ENCODE measurements at places on chromosomes 12 and 14. TPM values are rescaled to one million over a fixed set of nuclear protein-coding genes. Genes with fewer than 3 reads are reported as not detected.

SLCO1C1 gene
- total RNA-seq = 0.94 TPM

- peak; percentile 48 for DNase-seq
These were observed 67.9 kb upstream of the USP15 start for GRCh38 chr12:62192180-62192902.

GRCh38 chr14:93231129-93231979, 24.3 kb downstream of the UBR7 start:
- DNase-seq = no peak

GRCh38 chr12:98211909-98212695, 303.3 kb upstream of the TMPO start:
- no peak for DNase-seq

KRT77 gene
- not detected for total RNA-seq

DNA sequence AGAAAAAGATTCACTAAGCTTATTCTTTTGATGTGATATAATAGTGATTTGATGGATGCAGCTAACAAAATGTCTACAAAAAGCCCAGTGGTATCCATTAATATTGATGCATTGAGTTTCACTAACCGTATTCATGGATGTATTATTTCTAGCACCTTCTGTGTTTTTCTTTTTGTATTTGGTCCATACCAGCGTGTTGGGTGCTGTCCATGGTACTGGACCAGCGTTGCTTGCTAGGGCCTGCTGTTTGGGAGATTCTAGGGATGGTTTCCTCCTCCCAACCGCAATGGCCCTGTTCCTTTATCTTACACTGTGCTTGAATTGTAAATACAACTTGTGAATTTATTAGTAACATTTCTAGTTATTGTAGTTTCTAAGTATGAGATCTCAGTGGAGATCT, 31.7 kb downstream of the ANO4 start:
- DNase-seq = no peak

SERPINA5 gene
- total RNA-seq = 2.7 TPM

DNA sequence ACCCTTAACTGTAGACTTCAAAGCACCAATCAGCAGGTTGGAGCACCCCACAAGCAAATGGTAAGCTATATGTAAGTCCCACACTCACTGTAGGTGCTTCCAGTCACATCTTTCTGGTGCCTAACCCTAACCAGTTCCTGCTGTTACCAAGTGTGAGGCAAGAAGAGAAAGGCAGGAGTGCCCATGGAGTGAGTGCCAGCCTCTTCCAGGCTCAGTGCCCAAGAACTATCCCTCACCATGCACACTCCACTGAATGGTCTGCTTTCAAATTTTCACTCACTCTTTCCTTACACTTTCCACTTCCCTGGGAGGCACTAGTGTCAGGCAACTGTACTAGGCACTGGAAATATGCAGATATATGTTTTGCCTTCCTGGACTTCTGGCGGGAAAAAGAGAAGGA, 62.2 kb upstream of the ZDHHC17 start:
- no peak for DNase-seq

- no peak for DNase-seq
These were observed 261.0 kb downstream of the DACT1 start for GRCh38 chr14:58898655-58899316.

DNA sequence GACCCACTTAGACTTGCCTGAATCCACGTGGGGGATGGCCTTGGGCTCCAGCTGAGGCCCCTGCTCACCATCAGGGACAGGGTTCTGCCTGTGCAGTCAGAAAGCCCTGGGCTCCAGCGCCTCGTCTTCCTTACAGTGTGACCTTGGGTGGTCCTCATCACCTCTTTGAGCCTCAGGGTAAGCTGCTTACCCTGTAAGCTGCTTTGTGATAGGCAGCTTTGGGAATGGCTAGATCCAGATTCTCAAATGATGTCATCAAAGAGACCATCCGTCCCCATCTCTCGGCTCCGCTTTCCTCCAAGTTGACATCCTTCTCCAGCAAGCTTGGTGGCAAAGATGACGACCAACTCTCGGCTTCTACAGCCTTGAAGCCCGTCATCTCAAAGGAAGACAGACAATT, 127.0 kb downstream of the ADCK1 start:
- DNase-seq = no peak

DNA sequence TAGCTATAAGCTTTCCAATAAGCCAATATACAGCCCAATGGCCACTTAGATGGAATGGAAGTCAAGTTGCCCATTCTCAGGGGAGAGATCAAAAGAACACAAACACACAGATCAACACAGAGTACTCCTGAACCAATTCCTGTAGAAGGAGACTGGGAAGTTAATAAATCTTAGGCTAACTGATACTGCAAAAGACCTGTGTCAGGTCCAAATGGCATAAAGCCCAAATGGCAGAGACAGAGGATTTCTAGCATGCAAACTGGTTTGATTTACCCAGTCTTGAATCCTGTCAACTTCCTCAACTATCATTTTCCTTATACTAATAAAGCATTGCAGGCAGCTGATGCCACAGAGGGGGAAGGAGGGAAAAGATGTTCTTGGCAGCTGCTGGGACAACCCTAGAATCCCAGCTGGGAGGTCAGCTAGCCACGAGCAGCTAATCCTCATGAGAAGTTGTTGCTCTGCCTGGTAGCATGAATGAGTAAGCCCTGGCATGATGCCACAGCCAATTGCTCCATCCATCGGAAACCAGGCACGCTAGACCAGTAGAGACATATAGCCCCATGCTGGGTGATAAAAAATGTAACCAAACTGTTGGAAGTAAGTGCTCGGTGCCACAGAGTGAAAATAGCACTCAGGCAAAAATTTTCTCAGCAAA, 26.2 kb downstream of the ANG start:
- DNase-seq = peak; percentile 87

DNA sequence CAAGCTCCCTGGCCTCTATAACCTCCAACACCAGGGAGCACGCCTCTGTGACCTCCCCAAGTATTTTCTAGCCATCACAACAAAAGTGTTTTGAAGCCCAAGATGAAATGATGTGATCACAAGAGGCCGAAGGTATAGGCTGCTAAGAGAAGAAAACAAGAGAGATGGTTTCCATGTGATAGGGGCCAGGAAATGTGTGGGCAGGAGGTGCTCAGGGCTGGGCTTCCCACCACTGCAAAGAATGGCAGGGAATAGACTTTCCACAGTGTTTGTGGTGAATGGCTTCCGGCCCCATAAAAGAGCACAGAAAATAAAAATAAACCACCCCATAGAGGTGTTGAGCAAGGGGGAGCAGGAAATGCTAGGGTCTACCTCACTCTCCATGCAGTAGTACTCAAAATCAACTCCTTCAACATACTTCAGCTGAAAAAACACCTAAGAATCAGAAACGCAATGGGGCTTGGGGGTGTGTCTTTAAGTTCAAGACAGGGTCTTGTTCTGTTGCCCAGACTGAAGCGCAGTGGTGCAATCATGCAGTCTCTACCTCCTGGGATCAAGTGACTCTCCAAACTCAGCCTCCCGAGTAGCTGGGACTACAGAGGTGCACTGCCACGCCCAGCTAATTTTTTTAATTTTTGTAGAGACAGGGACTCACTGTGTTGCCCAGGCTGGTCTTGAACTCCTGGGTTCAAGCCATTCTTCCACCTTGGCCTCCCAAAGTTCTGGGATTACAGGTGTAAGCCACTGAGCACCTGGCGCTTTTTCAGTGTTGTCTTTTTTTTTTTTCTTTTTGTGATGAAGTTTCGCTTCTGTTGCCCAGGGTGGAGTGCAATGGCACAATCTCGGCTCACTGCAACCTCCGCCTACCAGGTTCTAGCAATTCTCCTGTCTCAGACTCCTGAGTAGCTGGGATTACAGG, 27.1 kb downstream of the DAD1 start:
- no peak for DNase-seq

DNA sequence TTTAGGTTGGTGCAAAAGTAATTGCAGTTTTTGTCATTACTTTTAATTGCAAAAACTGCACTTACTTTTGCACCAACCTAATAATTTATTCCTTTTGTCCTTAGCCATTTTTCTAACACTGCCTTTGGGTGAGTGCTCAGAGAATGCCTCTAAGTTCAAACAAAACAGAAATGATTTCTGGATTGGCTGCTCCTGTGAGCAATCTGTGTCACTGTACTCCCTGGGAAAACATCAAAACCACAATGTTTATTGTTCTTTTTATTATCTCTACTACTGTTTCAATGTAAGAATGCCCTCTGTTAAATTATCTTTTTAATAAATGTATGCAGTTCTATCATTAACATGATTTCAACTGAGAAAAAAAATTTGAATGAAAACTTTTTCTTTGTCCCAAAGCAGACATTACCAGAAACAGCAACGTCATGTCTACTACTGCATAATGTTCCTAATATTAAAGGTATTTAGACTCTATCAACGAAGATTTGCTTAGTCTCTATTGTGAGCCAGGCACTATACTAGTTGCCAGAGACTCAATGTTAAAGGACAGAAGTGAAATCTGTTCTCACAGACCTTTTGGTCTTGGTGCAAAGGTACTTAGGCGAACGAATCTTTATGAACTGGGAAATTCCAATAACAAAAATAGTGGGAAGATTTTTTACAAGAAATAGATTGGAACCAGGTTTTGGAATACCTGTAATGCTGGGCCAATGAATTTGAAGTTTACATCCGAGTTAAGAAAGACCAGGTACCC, 6.2 kb downstream of the SLC41A2 start:
- no peak for DNase-seq

DNA sequence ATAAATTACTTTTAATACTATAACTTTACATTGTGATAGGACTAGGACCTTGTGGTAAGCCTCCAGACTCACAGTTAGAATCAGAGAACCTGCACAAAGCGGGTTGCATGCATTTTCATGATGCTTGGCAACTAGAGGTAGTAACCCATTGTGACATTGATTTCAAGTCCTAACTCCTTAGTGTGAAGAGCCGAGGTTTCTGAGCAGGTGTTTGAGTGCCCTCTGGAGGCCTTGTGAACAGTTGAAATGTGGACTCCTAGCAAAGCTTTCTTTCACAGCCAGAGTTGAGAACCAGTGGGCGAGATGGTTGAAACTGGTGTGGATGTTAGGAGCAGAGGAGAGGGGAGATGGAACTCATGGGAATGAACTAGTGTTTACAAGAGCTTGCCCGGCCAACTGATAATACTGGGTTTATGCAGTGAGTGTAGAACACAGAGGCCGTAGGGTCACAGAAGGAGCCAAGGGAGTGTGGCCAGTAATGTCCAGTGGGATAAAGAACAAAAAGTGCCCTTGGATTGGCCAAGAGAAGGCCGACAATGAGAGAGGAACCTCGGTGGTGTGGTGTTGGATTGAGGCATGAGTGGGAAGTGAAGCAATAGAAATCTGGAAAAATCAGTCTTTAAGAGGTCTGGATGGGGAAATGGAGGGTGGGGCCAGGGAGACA, 10.9 kb downstream of the ZNF664 start:
- no peak for DNase-seq

GPRC5A gene
- total RNA-seq = 2.0 TPM

DNA sequence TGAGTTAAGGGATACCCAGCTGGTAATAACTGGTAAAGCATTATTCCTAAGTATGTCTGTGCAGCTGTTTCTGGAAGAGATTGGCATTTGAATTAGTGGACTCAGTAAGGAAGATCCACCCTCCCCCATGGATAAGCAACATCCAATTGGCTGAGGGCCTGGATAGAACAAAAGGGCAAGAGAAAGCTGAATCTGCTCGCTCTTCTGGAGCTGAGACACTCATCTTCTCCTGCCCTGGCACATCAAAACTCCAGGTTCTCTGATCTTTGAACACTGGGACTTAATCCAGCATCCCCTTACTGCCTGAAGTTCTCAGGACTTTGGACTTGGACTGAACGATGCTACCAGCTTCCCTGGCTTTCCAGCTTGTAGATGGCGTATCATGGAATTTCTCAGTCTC, 63.1 kb upstream of the CNOT2 start:
- DNase-seq = no peak

SYNDIG1L gene
- not detected for total RNA-seq

POLR3B gene
- total RNA-seq = 7.1 TPM

NFE2 gene
- total RNA-seq = 0.40 TPM

GRCh38 chr14:53894456-53894855, 62.2 kb downstream of the BMP4 start:
- no peak for DNase-seq

RAB21 gene
- 163 TPM for total RNA-seq

IL22 gene
- total RNA-seq = not detected

MYO1H gene
- 0.78 TPM for total RNA-seq

GRCh38 chr14:63737582-63738006, 9.7 kb upstream of the SGPP1 start:
- DNase-seq = no peak

CISTR gene
- total RNA-seq = 0.83 TPM

- no peak for DNase-seq
These were observed 5.8 kb downstream of the FBXL14 start for GRCh38 chr12:1588575-1588947.

MLXIP gene
- total RNA-seq = 22.6 TPM

KRT75 gene
- not detected for total RNA-seq

DNA sequence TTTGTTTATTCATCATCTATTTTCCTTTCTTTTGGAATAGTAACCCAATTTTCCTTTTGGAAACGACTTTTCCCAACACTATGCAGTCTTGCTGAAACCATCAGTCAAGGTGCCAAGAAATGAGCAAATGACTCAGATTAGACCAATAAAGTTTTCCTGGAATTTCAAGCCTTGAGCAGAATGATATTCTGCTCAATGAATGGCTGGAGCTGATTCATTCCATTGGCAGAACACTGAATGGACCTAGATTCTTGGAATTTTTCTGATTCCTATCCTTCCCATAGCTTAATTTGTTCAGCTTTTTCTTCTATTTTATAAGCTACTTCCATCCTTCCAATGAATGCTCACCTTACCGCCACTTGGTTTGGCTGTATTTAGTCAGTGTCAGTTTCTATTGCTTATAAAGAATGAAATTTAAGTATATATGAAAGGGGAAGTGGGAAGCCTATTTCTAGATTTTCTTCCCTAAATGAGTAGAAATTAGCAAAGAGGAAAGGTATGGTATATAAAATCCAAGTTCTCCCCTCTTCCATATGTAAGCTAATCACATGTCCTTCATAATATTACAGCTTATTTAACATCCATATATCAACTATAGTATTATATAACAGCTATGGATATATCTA, 89.0 kb downstream of the C14orf39 start:
- no peak for DNase-seq

TCL1B gene
- not detected for total RNA-seq

GRCh38 chr12:89731614-89732013, 23.0 kb upstream of the ATP2B1 start:
- DNase-seq = no peak
